ENCODE measurements at places on chromosomes 4 and X. TPM values are rescaled to one million over a fixed set of nuclear protein-coding genes. Genes with fewer than 3 reads are reported as not detected.

Gene JADE3
- total RNA-seq: 0.58 TPM

Gene SHOX
- total RNA-seq: not detected

Gene PRRG1
- not detected for total RNA-seq

Gene NXF2
- total RNA-seq: not detected

Gene ARMCX4
- 2.3 TPM for total RNA-seq

Gene REELD1
- not detected for total RNA-seq
